ENCODE measurements at places on chromosomes 4 and X.

GRCh38 chr4:74203467-74203866 is 45.5 kb downstream of the MTHFD2L start:
- DNase-seq, result no peak

DNA sequence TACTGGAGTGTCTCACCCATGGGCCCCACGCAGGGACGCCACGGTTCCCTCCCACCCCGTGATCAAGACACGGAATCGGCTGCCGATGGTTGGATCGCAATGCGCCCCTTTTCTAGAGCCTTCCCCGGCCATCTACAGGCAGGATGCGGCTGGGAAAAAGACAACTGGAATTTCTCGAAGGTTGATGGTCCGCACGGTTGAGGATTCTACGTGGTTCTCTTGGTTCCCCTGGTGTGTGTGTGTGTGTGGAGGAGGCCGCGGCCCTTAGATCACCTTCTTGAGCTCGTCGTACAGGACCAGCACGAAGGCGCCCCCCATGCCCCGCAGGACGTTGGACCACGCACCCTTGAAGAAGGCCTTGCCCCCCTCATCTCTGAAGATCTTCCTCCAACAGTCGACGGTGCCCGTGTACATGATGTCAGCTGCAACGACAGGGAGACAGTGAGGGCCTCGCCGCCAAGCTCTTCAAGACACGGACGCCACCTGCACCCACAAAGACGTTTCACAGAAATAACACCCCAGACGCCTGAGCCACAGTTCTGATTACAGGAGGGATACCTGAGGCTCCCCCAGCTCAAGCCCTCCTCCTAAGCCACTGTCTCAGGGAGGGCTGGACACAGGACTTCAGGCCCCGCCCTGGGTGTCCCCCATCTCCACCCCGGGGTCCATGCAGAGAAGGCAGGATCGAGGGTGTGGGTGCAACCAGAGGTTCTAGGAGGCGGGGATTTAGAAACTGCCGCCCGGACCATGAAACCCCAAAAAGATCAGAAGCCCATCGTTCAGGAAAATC is 5.4 kb downstream of the SLC25A6 start:
- DNase-seq, result no peak

DNA sequence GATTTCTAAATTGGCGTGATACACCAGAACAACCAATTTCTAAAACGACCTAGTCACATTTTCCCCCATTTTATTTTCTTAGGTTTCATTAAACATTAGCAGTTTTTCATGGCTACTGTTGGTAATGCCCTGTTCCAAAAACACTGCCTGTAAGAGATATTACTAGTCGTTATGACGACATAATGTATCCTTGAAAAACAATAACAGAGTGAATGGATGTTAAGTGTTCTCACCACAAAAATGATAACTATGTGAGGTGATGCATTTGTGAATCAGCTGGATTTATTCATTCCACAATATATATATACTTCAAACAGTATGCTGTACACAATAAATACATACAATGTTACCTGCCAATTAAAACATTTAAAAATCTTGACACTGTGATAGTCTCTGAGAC is 1147.6 kb upstream of the PCDH10 start:
- no peak for DNase-seq

GRCh38 chr4:67684839-67685531 is 16.0 kb downstream of the UBA6 start:
- no peak for DNase-seq

DNA sequence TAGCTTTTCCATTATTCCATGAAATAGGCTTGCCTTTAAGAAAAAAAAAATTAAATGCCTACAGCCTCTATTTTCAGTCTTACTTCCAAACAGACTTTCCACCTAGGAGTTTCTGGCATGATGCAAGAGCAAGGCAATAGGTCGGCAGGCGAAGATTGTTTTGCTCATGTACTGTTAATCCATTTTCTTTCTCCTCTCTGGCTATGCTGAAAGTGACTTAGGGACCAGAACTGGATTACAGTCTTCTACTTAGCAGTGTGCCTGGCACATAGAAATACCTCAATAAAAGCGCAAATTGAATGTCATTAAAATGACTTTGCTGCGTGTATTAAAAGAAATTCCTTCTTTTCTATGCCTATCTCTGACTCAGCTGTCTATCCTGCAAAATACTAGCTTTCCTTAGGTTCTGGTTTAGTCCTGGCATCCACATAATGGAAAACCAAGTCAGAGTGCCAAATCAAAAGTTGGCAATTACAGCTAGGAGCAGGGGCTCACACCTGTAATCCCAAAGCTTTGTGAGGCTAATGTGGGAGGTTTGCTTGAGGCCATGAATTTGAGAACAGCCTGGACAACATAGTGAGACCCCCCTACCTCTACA is 51.9 kb downstream of the CC2D2A start:
- no peak for DNase-seq

- DNase-seq, result no peak
Measured at GRCh38 chr4:184400375-184400870, 73.9 kb downstream of the IRF2 start.

- DNase-seq, result no peak
Measured at GRCh38 chr4:108045687-108046024, 56.0 kb downstream of the HADH start.

DNA sequence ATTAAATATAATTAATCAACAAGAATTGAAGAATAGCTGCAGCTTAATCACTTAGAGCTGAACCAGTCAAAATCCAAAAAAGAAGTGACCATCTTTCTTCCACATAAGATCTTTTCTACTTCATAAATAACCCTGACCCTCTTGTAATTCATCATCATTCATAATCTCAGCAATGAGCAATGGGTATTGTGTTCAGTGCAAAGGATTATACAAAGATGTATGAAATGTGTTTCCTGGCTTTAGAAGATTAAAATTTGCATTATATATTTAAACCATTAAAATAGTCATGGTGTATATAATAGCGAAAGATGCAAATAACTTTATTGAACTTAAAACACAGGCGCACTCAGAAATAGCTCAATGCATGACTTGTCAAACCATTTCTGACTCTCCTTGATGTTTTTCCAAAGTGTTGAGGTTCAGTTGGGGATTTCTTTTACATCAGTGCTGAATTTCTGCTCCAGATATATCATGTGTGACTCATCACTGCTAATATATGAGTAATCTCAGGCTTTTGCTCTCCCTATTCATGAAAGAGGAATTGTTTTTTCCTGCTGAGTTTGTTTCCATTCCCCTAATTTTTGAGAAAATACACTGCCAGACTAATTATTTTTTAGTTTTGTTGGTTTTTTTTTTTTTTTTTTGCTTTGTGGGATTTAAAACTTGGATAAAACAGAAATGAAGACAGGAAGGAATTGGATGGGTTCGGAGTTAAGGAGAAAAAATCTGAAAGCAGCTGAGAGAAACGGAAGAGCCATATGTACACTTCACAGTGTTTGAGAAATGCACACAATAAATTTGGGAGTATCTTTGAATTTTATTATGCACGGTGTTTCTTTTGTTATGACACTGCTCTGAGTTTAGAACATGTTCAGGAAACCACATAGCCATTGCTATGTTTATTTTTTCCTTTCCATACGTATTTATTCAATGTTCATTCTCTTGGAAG is 290.1 kb upstream of the PCDH7 start:
- DNase-seq, result no peak

DNA sequence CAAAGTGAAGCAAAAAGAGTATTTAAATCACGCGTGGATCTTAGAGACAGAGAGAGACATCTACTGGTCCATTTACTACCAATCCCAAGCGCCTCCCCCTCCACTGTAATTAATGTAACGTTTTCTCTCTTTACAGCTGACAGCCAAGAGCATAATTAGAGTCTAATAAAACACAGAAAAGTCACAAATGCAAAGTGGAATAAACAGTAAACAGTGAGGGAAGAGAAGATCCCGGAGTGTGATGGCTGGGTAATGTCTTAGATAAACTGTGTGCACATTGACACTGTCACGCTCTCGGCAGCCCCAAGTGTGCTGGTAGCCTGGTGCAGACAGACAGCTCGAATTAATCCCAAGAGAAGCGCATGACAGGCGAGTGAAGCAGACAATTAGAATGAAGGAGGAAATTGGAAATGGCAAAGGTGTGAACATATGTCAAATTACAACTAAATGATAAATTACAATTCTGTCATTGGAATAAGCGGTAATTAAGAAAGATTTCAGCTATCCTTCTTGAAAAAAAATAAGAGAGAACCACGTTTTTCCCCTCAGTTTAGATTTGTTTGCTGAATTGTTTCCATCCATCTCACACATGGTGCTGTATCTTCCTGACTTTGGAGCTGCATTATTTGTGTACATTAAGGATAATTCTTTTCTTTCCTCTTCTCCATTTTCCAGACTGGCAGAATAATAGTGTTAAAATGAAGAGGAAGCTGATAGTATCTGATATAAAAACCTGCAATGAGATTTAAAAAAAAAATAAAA is 100.1 kb downstream of the CXXC4 start:
- DNase-seq, result no peak

DNA sequence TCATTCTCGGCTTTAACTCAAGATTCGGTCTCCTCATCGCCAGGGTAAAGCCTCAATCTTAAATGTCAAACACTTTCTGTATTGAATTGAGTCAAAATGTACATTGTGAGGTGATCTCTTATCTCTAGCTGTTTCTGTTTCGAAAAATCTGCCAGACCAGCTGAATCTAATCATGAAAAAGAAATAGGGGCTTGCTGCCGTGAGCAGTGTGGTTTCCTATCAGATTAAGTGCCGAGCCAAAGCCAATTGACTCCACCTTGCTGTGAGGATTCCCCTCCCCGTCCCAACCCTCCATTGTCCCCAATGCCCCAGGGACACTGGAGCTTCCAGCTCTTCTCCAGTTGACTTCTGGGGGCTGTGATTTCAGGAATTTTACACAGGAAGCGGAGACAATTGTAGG is 12.5 kb upstream of the CRLF2 start:
- DNase-seq, result no peak

DNA sequence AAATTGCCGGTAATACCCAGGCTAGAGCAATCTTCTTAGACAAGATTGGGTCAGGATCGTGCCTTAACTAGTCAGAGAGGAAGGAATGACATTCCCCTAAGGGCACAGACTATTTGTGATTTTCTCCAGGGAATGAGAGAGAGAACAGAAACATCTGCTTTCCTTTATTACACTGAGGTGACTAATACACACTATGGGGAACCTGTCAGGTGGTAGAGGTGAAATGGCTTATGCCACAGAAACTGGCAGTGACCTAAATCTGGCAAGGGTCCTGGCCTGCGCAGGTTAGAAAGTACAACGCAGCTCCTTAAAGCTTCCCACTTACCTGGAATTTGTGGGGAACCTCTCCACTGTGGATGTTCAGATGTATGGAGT is 16.6 kb upstream of the HPGD start:
- no peak for DNase-seq

DNA sequence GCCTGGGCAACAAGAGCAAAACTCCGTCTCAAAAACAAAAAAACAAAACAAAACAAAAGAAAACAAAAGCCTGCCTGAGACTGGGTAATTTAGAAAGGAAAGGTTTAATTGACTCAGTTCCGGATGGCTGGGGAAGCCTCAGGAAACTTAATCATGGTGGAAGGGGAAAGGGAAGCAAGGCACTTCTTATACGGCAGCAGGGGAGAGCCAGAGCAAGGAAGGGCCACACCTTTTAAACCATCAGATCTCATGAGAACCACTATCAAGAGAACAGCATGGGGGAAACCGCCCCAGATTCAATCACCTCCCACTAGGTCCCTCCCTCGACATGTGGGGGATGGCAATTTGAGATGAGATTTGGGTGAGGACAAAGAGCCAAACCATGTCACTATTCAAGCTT is 122.2 kb downstream of the UBE2K start:
- no peak for DNase-seq

GRCh38 chr4:124409044-124409443 is 303.5 kb downstream of the ANKRD50 start:
- DNase-seq, result no peak

GRCh38 chrX:133412665-133413064 is 2.6 kb downstream of the GPC4 start:
- DNase-seq, result no peak

Data from GOT3 (cell line).